ENCODE measurements at places on chromosomes 7 and 10.

DNA sequence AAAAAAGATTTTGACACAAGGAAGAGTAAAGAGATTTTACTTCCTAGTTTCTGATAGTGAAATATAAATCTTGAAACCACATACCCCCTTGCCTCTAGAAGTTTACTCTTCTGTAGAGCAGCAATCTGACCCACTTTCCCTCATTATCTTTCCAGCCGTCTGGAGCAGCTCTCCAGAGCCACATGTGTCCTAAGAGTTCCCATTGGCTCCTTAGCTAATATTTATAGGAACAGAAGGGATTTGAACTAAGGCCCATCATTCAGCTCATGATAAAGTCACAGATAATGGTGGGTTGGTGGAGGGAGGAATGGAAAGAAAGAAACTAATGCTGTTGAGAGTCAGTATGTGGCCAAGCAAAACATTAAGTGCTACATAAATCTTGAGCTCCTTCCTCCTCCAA, 121.8 kb downstream of the INHBA start:
- no peak for DNase-seq

DNA sequence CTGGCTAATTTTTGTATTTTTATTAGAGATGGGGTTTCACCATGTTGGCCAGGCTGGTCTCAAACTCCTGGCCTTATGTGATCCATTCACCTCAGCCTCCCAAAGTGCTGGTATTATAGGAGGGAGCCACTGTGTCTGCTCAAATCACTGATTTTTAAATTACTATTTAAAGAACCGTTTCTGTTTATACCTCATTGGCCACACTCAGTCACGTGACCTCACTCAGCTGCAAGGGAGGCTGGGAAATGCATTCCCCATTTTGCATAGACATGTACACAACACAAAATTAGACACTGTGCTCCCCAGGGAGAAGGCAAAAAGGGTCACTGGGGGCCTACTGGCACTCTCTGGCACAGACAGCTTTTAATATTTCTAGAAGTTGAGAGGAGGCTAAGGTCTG, 13.6 kb upstream of the CALU start:
- DNase-seq, result no peak

- DNase-seq, result peak; percentile 28
Measured at GRCh38 chr7:26081638-26082037, 70.4 kb upstream of the NFE2L3 start.

- no peak for DNase-seq
Measured at GRCh38 chr7:1553512-1554210, 2.3 kb downstream of the TMEM184A start.

- DNase-seq, result peak; percentile 63
Measured at GRCh38 chr10:6167456-6167855, 35.3 kb upstream of the PFKFB3 start.

DNA sequence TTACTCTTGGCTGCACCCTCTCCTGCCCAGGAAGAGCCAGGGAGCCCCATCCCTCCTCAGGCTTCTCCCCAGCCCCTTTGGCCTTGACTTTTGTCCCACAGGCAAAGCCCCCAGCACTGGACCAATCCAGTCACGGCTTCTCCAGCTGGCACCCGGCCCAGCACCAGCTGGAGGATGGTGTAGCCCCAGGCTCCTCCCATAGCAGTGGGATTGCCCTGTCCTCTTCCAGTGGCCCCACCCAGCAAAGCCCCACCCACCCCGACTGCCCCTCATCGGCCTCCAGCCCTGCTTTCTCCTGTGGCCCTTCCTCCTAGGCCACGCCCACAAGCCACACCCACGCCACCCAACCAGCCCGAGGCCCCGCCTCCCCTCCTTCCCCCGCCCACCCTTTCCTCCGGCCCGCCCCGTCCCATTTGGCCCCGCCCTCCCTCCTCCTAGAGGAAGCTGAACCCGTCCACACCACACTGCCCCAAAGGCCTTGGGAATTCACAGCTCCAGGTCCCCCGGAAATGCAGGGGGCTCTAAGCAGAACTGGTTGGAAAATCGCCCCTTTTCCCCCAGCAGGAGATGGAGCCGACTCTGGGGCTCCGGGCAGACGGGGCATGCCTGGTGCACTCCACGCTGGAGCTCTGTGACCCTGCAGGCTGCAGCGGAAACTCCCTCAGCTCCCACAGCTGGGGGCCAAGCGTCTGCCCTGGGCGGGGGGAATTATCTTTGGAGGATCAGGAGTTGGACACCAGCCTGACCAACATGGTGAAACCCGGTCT, 25.2 kb downstream of the GET4 start:
- DNase-seq, result peak; percentile 95

- DNase-seq, result no peak
Measured at GRCh38 chr7:155163696-155164095, 93.6 kb downstream of the HTR5A start.

GRCh38 chr10:119100434-119101238, 3.3 kb upstream of the DENND10 start:
- DNase-seq, result peak; percentile 56

- DNase-seq, result no peak
Measured at GRCh38 chr7:63042730-63043511, 955.7 kb upstream of the ZNF722 start.

All from hematopoietic multipotent progenitor cell treated with erythropoietin and hydrocortisone succinate and interleukin-3 and kit ligand, for 4 days (in vitro differentiated cells).